Peyer's patch (tissue), 4 donors: ENCODE measurements at places on chromosomes 5 and 9. TPM values are rescaled to one million over a fixed set of nuclear protein-coding genes. Genes with fewer than 3 reads are reported as not detected.

CSF1R gene
- 11.1 TPM for total RNA-seq

NTNG2 gene
- 9.1 TPM for total RNA-seq

EPB41L4B gene
- 135 TPM for total RNA-seq

QRFP gene
- not detected for total RNA-seq

GMCL2 gene
- total RNA-seq: not detected

CD74 gene
- total RNA-seq: 759 TPM

FAM151B gene
- 1.1 TPM for total RNA-seq

GCNT1 gene
- 68.1 TPM for total RNA-seq

IFNE gene
- not detected for total RNA-seq

TXNDC8 gene
- total RNA-seq: not detected

DNA sequence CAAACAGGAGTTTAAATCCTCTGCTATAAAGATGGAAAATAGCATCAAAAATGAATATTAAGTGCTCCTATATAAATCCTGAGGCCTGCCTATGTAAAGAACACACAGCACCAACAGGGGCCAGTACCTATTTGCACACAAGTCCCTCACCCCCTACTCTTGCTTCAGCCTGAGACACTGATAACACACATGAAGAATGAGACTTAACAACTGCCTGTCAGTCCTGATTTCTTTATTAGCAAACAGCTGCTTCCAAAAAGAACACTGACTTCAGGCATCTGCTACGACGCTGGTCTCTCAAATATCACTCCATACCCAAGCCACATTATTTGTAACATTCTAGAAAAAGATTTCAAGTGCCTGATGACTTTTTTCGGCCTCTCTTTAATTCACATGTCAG lies 55.5 kb downstream of the MYO10 start:
- no peaks in the 10 kb centered on the region for H3K4me1 ChIP-seq
- H3K36me3 ChIP-seq: no peaks in the 10 kb centered on the region

DNA sequence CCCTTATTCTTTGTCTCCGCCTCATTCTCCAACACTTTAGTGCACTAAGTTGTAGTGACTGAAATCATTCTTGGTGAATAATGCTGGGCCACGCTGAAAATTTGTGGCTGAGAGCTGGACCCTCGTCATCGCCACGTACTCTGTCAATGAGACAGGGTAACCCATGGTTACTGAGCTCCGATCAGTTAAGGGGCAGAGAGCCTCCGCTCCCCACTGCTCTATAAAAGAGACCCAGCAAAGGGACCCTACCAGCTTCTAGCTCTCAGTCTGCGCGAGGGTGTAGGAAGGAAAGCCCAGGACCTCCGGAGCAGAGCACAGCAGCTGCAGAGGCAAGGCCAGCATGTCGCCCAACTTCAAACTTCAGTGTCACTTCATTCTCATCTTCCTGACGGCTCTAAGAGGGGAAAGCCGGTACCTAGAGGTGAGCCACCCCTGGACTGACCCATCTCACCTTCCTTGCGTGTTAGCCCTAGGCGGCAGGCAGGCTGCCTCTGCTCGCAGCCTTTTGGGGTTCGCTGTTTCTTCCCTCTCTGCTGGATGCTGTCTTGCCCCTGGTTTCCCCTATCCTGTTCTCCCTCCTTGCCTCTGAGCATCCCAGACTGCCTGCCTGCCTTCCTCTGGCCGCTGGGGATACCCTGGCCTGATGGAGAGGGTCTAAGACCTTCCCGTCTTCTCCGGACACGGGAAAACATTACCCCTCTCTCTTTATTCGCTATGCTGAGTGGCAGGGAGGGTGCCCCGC lies at the start of gene CRHBP:
Gene CRHBP, plus strand, starts transcription at position 251 of the 742 bp plus-strand sequence. Its CDS starts 90 bp downstream, at position 341.
- no peak for DNase-seq
- H3K27me3 ChIP-seq: no peaks in the 10 kb centered on the region
- H3K36me3 ChIP-seq: no peaks in the 10 kb centered on the region

GRCh38 chr5:117881426-117882230 lies 1106.7 kb downstream of the DTWD2 start:
- no peak overlapping the region for H3K27ac ChIP-seq
- no peaks in the 10 kb centered on the region for H3K4me1 ChIP-seq
- DNase-seq: no peak

GRCh38 chr5:161562446-161562845 lies 15.9 kb upstream of the GABRB2 start:
- DNase-seq: no peak
- no peak overlapping the region for H3K4me3 ChIP-seq
- H3K27ac ChIP-seq: no peak overlapping the region
- H3K4me1 ChIP-seq: no peaks in the 10 kb centered on the region
- no peaks in the 10 kb centered on the region for H3K36me3 ChIP-seq

GRCh38 chr5:55411876-55412275 lies 104.1 kb downstream of the MTREX start:
- H3K27ac ChIP-seq: no peak overlapping the region
- no peaks in the 10 kb centered on the region for H3K4me1 ChIP-seq
- H3K4me3 ChIP-seq: no peak overlapping the region
- DNase-seq: no peak

DNA sequence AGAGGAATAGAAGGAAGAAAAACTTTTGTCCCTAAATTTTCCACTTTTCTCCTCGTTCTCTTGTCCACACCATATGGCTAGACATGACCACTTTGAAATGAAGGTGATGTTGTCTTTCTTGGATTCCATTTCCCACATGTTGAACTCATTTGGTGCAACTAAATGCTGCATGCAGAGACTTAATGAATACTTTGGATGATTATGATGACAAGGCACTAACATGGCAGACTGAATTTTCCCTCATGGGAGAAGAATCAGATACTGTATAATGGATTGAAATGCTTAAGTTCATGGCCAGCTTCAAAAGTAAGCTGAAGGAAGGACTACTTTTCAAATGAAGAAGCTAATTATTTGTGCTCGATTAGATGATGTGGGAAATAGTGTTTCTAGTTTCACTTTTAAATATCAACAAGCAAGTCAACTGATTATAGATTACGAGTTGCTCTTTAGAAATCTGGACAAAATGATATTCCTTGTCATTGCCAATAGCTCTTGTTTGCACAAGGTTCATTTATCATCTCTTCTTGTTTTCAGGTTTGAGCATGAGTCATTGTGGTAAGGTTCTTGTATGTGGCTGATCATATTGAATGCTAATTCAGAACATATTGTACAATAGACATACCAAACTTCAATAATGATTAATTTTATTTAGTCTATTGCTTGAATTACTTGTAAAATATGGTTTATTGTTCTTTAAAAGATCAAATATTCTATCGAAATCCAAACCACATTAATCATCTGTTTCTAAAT lies 501.3 kb upstream of the FTMT start:
- H3K27ac ChIP-seq: no peak overlapping the region
- H3K36me3 ChIP-seq: no peaks in the 10 kb centered on the region
- no peaks in the 10 kb centered on the region for H3K4me1 ChIP-seq
- no peaks in the 10 kb centered on the region for H3K27me3 ChIP-seq

DNA sequence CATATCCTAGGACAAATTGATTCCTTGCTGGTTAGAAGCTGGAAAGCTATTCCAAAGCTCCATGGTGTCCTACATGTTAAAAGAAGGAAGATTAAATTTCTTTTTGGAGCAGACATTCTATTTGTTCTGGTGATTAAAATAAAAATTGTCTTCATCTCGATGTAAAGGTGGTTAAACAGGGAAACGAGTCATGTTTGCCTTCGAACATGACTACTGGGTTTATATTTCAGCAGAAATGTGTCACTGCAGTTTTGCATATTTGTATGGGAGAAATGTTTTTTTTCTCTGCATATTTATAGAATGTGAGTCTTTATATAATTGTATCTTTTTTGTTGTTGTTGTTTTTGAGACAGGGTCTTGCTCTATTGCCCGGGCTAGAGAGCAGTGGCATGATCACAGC lies 36.4 kb downstream of the ADAMTS12 start:
- no peaks in the 10 kb centered on the region for H3K36me3 ChIP-seq
- no peaks in the 10 kb centered on the region for H3K4me1 ChIP-seq
- no peak for DNase-seq
- no peak overlapping the region for H3K4me3 ChIP-seq

- no peak overlapping the region for H3K27ac ChIP-seq
- H3K4me3 ChIP-seq: no peak overlapping the region
- H3K36me3 ChIP-seq: no peaks in the 10 kb centered on the region
- no peaks in the 10 kb centered on the region for H3K27me3 ChIP-seq
Measured at GRCh38 chr5:55557123-55557522, 22.4 kb upstream of the PLPP1 start.

GRCh38 chr9:94864862-94865509 lies 138.5 kb downstream of the AOPEP start:
- H3K27me3 ChIP-seq: no peaks in the 10 kb centered on the region
- no peaks in the 10 kb centered on the region for H3K36me3 ChIP-seq
- H3K27ac ChIP-seq: peak overlapping the region; percentile 22
- no peak overlapping the region for H3K4me3 ChIP-seq
- H3K4me1 ChIP-seq: peaks cover 5% of the 10 kb centered on the region
- DNase-seq: no peak

DNA sequence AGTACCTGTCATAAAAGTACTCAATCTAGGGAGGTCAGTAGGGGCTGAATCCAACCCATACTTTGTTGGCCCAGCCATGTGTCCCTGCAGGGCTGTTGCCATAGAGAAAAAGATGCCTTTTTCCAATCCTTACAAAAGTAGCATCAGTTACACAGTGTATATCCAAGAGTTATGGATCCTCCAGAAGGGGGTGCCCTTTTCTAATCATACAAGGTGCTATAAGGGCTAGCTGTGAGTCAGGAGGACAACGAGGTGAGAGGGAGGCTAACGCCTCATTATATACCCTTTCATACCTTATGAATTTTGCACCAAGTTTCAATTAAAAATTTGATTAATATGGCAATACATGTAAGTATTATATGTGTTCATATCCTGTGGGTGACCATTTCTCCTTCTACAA lies 4.8 kb downstream of the KIAA0825 start:
- no peaks in the 10 kb centered on the region for H3K36me3 ChIP-seq
- no peak overlapping the region for H3K27ac ChIP-seq
- H3K4me1 ChIP-seq: no peaks in the 10 kb centered on the region
- H3K4me3 ChIP-seq: no peak overlapping the region
- no peaks in the 10 kb centered on the region for H3K27me3 ChIP-seq
- DNase-seq: no peak

DNA sequence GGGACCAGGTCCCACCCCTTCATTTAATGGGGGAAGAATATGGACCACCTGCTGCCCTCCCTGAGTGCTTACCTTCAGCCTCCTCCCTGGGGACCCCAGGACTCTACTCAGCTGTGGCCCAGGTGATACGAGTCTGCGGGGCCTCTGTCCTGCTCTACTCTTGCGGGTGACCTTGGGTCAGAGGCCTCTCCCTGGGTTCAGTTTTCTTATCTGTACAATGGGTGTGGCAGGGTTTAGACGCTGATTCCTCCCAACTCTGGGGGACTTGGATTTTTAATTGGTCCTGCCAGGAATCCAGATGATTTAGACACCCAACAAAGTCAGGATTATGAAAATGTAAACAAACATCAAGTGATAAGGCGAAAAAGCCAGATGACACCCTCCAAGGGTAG lies 25.0 kb downstream of the FAM163B start:
- H3K4me3 ChIP-seq: no peak overlapping the region
- H3K4me1 ChIP-seq: no peaks in the 10 kb centered on the region
- H3K27me3 ChIP-seq: no peaks in the 10 kb centered on the region

DNA sequence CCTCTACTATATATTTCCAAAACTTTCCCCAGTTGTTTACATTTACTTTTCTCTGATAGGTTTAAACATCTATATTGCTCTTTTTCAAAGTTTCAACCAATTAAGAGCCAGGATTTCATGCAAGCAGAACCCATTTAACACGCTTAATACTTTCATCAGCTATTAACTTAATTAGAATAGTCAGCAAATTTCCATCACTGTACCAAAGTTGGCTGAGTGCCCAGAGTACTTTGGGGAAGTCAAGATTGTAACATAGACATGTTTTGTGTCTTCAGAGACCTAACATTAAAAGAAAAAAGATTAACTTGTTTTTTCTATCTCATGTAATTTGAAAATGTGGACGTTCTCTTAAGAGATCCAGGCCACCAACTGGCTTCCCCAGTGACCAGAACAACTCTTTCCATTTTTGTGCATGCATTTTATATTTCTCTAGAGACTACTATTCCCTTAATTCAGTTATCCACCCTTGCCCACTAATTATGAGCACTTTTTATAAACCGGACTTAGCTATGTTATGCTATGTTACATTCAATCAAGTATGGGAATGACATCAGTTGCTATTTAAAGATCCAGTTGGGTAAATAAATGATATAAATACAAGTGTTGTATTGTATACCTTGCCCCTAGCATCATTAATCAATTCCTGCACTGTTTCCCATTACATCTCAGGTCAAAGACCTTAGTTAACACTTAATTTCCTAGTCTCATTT lies 478.1 kb upstream of the NMUR2 start:
- H3K4me3 ChIP-seq: no peak overlapping the region
- no peak for DNase-seq

DNA sequence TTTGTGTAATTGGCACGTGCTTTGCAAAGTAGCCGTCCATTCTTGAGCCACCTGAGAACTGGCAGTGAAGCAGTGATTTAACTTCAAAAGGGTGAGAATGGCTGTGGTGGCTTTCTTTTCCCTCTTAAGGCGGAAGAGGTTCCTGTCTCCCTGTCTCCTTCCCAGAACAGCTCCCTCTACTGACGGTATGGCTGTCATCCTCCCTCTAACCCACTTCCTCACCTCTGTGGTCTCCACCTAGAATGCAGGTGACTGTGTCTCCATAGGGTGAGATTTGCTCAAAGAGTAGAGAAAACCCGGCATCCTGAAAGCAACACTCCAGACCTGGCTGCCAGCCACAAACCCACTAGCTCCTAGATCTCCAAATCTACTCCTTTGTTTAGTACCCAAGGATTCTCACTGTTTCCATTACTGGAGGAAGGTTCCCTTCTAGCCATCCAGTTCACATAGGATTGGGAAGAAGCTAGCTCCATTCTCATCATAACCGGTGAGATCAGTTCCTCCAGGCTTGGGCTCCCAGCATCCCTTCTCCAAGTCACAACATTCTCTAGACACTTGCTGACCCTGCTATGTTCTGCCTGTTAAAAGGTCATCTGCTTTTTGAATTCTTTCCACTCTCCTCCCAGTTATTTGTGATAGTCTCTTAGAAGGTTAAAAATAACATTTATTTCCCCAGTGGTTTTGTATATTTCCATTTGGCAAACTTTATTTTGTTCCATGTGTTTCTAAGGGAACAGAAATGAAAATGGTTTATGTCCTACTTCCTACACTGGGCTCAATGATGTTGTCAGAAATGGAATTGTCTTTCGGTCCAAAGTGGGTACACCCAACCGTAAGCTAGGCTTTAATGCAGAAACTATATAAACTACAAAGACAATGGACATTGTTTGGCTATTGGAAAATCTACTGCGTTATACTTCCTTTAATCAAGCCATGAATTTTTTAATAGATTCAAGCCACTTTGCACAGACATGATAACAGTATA lies 269.4 kb downstream of the CWC27 start:
- H3K4me3 ChIP-seq: no peak overlapping the region
- H3K4me1 ChIP-seq: no peaks in the 10 kb centered on the region
- DNase-seq: peak; percentile 64
- H3K27me3 ChIP-seq: no peaks in the 10 kb centered on the region
- no peak overlapping the region for H3K27ac ChIP-seq

DNA sequence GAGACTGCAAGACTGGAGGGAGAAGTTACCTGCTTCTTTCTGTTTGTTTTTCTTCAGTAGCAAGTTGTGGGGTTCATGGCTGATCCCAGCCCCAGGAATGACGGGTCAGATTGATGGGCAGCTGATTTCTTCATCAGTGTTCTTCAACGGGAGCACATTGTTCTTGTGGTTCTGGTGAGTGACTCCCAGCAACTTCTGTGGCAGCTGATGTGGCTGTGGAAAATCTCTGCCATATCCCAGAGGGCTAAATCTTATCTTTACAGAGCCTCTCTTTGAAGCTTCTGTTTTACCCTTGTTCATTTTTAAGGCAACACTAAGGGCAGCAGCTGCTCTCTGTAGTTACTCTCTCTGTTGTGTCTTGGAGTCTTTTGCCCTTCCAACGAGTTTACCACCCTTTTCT lies 710.3 kb downstream of the PRELID2 start:
- H3K4me1 ChIP-seq: no peaks in the 10 kb centered on the region
- H3K27me3 ChIP-seq: no peaks in the 10 kb centered on the region
- H3K4me3 ChIP-seq: no peak overlapping the region
- H3K36me3 ChIP-seq: no peaks in the 10 kb centered on the region
- no peak overlapping the region for H3K27ac ChIP-seq
